Hematopoietic multipotent progenitor cell treated with erythropoietin and hydrocortisone succinate and interleukin-3 and kit ligand, for 17 days (in vitro differentiated cells): ENCODE measurements at places on chromosomes 6 and 20.

- no peak for DNase-seq
Measured at GRCh38 chr6:140847262-140847645, 1285.5 kb upstream of the GJE1 start.

DNA sequence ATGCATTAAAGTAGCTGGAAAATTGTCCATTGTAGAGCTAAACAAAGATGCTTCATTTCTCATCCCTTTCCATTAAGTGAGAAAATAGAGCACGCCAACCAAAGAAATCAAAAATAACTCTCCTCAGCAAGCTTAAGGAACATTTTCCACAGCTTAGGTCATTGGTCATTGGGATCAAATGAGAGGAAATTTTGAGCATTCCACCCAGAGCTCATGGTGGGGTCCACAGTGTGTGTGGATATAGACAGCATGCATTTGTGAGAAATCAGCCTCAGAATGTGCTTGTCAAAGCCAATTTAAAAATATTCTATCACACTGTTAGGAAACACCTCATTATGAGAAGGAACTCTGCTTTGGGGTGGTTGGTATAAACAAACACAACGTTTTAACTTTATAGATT lies 97.2 kb downstream of the HDGFL1 start:
- no peak for DNase-seq

DNA sequence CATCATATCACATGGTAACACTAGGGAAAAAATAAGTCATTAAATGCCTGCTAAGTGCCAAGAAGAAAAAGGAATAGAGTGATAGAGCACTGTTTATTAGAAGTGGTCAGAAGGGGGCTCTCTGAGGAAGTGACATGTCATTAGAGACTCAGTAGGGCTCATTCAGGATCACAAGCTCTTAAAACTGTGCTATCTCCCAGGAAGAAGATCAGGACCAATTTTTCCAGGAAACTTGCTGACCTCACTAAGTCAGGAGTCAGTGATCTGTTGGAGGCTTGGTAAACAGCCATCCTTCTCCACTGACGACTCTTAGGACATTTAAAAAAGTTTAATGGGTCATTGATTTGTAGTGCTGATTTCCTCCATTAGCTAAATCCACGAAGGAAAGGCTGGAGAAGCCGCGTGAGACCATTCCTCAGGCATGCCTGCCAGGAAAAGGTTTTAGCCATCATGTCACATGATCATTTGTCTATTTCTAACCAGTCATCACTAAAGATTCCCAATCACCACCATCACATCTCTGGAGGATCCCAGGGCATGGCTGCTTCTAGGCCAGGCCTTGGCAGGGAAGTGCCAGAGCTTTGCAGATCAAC lies 5.9 kb upstream of the PTPN1 start:
- DNase-seq = no peak

DNA sequence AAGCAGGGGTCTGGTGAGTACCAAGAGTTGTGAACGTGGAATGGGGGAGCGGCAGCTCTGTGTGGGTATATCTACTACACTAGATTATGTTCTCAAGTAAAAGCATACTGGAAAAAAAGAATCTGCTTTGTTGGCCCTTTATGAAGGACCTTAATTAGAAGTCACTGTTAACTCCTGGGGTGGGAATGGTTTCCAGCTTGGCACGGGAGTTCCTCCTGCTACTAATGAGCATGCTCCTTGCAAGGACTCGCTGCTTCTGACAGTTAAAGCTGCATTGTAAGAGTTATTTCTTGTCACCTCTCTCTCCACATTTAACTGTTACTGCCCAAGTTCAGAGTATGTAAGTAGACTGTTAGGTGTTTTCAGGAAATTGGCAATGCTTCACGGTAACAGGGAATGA lies 292.7 kb downstream of the ZFAND3 start:
- no peak for DNase-seq

GRCh38 chr20:38965264-38965663 lies 3.1 kb downstream of the DHX35 start:
- no peak for DNase-seq

GRCh38 chr6:153553627-153554026 lies 422.5 kb upstream of the RGS17 start:
- no peak for DNase-seq

DNA sequence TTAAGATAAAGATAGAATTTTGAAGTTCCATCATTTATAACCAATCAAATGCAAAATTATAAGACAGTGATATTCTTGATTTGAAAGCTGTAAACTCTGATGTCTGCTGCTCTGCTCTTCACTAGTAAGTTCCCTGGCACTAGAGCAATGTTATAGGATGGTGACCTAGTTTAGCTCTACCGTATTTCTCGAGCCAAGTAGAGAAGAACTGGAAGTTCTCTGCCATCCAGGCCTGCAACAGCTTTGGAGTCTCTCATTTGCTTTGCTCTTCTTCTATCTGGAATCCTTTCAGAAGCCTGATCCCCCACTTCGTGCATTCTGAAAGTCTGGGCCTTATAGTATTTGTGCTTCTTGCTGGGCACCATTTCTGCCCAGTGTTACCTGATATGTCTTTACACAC lies 100.3 kb downstream of the PLCB1 start:
- no peak for DNase-seq

- DNase-seq = no peak
Measured at GRCh38 chr6:41966961-41967311, 25.3 kb upstream of the CCND3 start.

DNA sequence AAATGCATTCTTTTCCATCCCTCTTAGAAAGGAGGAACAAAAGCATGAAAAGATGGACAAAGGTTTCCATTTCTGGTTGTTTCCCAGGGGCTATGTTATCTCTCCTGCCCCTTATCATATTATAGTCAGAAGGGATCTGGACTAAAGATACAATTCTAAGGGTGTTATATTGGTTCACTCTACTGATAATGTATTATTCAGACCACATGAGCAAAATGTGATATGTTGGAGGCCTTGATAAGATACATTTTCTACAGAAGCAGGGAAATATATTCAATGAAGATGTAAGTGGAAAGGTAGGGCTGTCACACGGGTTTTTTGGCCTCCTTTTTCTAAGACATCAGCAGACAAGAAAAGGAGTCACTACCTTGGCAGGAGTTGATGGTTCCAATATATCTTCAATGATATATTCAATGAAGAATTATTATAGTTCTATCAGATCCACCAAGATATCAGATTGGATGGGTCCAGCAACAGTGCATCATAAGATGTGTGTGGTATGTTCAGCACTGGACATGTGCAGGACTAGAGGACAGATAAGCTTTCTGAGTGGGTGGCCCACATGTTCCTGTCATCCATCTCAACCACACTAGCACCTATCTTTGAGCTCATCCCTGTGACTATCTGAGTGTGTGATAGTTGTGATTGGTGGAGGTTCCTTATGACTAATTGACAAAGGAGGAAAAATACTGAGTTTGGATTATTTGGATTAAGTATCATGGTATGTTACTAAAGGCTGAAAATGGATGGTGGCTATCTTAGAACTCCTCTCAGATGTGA lies 5.7 kb upstream of the ZKSCAN3 start:
- DNase-seq = no peak

GRCh38 chr20:34396408-34396807 lies 33.3 kb downstream of the ITCH start:
- DNase-seq = no peak

- no peak for DNase-seq
Measured at GRCh38 chr6:144378437-144378836, 93.3 kb downstream of the UTRN start.

DNA sequence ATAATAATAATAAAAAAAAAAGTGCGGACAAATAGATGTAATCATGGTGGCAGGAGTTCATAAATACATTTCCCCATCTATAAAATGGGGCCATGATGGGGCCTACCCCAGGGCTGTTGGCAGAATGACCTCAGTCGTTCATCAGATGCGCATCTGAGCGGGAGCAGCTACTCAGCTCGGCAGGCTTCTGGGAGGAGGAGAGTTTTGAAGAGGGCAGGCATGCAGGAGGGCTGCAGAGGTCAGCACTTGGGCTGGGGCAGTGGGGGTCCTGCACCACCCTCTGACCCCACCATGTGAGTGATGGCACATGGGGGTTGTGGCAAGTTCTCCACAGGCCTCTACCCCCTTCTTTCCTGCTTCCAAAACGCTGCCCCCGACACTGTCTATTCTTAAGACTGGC lies 373.5 kb downstream of the ZFAND3 start:
- no peak for DNase-seq

- DNase-seq = peak; percentile 91
Measured at GRCh38 chr20:41050361-41051008, 21.9 kb downstream of the TOP1 start.

- DNase-seq = no peak
Measured at GRCh38 chr20:44336725-44337380, at the start of gene R3HDML. TSS of gene R3HDML (plus strand) at chr20:44337043. CDS start at chr20:44337158, 115 bp downstream.

DNA sequence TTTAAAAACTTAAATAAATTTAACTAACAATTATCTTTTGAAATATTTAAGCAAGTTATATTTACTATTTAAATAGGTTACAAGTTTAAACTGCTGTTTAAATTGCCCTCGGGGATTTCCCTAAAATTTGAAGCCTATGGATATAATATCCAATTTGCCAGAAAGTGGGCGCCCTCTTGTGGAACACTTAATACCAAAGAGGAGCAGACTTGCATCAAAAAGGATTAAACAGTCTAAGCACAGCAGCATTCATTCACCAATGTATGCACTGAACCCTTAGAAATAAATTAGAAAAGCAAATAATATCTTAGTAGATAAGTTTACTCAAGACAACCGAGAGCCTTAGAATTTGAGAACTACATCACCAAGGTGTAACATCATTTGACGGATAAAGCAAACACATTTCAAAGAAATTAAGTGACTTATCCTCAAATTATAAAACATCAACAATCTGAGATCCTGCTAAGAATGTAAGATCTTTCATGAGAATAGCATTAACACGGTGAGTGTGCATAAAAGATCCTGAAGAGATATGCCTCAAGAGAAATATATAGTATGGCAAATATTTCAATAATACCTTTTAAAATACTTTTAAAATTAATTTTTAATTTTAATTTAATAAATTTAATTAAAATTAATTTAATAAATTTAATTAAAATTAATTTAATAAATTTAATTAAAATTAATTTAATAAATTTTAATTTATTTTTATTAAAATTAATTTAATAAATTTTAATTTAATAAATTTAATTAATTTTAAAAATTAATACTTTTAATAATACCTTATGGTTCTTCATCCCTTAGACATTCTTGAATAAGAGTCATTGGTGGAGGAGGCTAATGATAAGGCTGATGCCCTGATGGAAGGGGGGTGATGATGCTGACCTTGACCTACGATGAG lies 11.5 kb upstream of the MEP1A start:
- no peak for DNase-seq

DNA sequence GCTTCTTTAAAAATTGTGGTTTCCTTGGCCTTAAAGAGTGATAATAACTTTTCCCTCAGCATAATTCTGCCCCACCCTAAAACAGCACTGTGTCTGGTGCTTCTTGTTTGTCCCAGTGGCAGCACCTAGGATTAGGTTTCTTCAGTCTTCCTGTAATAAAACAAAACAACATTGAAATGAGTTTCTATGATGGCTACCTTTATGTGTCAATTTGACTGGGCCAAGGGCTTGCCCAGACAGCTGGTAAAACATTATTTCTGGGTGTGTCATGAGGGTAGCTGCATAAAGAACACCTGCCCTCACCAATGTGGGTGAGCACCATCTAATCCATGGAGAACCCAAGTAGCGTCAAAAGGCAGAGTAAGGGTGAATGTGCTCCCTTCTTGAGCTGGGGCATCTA lies 117.8 kb downstream of the QRSL1 start:
- DNase-seq = no peak

- DNase-seq = no peak
Measured at GRCh38 chr20:32911355-32911754, 52.6 kb downstream of the EFCAB8 start.

GRCh38 chr6:158894193-158894592 lies 75.0 kb upstream of the EZR start:
- DNase-seq = no peak

DNA sequence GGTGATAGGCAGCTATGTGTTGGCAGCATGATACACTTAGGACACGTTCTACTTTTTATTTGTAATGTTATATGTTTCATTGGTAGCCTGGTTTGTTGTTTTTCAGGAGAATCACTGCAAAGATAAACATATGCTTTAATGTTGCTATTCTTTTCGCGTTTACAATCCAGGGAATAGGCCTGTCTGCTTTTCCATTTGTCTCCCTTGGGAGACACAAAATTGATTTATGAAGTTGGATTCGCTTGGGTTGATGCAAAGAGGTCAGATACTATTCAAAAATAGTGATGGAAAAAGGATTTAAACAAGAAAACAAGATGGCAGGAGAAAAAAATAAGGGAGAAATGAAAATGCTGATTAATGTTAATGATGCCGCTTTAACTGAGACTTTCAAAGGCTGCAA lies 179.5 kb upstream of the SOX4 start:
- no peak for DNase-seq

DNA sequence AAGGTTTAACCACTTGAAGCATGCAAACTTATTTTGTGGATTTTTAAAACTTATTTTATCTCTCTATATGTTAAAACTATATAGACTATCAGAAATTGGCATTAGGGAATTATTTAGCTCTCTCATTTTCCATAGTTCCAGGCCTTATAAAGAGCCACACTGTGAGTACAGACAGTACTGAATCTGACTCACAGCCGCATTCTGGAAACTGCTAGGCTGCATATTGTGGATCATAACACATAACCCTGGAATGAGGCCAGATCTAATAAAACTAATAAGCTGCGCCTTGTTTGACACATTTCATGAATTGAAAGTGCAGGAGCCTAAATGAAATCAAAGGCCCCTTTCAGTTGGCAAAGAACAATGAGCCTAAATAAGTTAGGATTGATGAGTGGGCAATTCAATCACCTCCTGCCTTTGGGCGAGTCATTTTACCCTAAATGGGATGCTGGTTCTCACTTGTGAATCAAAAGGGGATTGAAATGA lies 308.4 kb downstream of the PACRG start:
- DNase-seq = no peak

DNA sequence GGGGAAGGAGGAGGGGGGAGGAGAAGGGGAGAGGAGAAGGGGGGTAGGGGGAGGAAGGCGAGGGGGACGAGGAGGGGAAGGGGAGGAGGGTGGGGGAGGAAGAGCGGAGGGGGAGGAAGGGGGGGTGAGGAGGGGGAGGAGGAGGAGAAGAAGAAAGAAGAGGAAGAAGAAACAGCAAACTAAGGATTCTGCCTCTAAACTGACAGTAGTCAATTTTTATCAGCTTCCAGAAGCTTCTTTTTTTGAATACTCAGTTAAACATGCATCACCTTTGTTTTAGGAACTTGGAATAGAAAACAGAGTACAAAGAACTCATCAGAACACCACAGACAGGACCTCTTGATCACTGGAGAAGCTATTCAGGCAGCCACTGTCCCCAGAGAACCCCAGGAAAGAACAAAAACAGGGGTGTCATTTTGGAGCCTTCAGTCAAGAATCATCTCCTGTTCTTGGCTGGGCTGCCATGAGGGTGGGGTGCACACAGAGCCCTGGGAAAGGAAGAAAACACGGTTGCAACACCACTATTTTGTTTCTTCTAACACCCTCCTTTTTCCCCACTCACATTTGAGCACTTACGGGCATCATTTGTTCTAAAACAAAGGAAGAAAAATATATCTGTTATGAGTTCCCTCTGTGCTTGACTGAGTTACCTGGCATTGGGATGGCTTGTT lies 67.4 kb downstream of the TMEM170B start:
- DNase-seq = no peak
